CD4-positive, alpha-beta T cell treated with Interleukin-15 for 4 hours (primary cell): ENCODE measurements at places on chromosomes 16 and 17.

DNA sequence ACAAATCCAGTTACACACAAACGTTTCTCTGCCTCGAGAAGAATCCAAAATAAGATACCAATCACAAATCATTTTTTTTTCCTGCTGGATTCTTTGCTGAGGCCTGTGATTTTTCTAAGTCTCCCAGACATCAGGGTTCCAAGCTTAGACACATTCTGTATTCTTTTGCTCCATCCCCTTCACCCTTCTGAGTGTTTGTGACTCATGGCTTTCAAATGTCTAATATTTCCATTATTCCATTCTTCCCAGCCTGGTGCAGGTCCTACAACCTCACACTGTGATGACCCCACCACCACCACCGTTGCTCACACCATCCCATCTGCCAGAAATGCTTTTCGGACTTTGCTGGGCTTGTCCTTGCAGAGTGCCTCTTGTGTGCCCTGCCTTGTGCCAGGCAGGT is 480.1 kb downstream of the SOX9 start:
- DNase-seq: no peak

DNA sequence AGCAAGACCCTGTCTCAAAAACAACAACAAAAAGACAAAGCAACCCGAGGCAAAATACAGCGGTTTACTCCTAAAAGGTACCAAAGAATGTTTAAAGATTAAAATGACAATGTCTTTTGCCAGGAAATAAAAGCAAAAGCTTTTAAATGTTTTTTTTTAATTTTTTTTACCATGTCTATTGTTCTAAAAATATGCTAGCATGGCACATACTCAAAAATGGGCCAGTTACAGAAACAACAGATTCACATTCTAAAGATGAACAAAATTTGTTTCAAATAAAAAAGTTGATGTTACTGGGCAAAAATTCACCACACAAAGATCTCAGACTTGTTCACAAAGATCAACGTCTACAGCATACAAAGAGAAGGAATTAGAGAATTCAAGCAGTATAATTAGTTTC is 41.1 kb downstream of the CACNG1 start:
- no peak for DNase-seq

DNA sequence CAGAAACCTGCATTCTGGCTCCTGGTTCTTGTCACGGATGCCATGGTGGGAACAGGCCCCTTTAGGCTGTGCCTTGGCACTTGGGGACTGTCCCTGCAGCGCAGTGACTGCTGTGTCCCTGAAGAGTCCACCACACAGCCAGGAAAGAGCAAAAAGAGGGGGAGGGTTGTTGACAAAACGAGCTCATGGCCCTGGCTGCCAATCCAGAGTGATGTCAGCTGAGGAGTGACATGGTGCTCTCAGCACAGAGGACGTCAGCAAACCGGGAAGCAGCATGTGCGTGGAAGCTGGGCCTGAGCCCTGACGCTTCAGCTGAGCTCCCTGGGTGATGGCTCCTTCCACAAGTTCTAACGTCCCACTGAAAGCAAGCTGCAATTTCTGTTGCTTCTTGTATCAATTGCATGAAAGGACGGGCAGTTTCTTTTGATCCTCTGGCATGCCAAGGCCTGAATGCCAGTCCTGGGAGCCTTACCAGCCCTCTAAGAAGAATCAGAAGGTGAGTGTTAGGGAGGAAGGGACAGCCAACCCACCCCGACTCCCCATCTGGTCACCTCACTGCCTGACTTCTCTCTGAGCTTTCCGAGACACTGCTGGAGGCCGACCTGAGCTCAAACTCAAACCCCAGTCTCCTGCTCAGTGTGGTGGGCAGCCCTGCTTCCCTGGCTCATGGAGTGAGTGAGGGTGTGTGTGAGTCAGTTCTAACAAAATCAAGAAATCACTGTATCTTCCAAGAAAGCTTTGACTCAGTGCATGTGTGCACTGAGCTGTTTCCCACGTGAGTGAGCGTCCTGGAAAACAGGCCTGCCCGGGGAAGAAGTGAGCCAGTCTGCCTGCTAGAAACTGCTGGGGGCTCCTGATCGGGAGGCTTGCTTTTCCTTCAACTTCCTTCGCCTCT is 14.7 kb upstream of the WNT3 start:
- DNase-seq: no peak

- DNase-seq: no peak
Measured at GRCh38 chr17:4898927-4899326, 409 bp upstream of the C17orf107 start.

DNA sequence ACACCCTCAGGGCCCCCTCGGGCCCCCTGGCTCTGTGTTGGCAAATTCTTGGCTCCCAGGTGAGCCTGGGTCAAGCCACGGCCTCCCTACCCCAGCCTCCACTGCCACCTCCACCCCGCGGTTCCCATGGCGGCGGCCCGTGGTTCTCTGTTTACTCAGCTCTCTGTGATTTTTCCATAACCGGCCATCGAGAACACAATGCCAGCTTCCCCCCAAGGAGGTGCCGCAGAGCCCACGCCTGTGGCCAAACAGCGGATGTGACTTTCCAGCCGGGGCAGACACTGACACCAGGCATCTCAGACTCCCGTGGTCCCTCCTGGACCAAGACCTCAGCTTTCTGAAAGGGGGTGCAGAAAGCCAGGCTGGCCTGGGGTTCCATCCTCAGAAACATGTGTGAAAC is 21.6 kb upstream of the ATP2A3 start:
- no peak for DNase-seq

DNA sequence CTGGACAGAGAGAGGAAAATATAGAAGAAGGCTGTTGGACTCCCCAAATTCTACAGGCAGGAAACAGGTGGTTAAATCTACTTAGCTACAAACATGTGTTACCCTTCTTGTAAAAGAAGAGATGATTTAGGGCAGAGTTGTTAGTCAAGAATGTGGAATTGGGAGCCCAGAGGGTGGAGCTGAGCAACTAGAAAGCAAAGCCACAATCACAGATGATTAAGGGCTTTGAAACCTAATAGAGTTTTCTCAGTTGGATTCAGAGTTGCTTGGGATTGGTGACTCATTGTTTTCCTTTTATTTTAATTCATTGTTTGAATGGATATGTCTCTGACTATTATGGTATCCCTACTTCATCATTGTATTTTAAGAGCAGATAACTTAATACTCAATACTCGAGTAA is 6.2 kb downstream of the ACSM5 start:
- no peak for DNase-seq

- no peak for DNase-seq
Measured at GRCh38 chr17:70201872-70202419, 32.6 kb downstream of the KCNJ2 start.

DNA sequence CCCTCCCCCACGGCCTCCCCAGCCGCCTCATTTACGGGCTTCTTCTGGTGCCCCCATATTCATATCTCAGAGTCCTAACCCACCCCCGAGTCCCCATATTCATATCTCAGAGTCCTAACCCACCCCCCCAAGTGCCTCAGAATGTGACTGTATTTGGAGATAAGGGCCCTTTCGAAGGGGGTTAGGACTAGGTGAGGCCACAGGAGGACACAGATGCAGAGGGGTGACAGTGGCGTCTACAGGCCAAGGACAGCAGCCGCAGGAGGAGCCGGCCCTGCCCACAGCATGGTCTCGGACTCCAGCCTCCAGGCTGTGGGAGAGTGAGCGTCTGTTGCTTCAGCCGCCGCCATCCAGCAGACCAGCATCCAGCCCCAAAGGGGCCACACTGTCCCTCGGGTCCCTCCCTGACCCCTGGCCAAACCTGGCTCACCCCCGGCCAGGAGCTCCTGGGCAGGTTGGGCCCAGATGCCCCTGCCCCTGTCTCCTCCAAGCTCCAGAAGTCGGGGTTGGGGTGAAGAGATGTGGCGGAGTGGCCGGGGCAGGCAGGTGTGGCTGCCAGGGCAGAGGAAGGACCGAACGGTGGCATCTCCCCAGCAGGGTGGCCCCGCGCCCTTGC is 25.5 kb downstream of the CACNA1H start:
- DNase-seq: no peak

DNA sequence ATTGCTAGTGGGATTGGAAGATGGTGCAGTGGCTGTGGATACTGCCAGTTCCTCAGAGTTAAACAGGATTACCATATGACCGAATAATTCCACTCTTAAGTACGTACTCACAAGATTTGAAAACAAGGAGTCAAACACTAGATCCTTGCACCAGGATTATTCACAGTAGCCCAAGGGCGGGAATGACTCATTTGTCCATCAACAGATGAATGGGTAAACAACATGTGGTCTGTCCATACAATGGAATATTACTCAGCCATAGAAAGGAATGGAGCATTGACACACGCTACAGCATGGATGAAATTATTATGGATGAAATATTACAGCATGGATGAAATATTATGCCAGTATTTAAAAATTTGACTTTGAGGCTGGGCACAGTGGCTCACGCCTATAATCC is 9.1 kb upstream of the MAPK8IP3 start:
- DNase-seq: no peak

- no peak for DNase-seq
Measured at GRCh38 chr16:68973611-68974120, 130.3 kb downstream of the TANGO6 start.

DNA sequence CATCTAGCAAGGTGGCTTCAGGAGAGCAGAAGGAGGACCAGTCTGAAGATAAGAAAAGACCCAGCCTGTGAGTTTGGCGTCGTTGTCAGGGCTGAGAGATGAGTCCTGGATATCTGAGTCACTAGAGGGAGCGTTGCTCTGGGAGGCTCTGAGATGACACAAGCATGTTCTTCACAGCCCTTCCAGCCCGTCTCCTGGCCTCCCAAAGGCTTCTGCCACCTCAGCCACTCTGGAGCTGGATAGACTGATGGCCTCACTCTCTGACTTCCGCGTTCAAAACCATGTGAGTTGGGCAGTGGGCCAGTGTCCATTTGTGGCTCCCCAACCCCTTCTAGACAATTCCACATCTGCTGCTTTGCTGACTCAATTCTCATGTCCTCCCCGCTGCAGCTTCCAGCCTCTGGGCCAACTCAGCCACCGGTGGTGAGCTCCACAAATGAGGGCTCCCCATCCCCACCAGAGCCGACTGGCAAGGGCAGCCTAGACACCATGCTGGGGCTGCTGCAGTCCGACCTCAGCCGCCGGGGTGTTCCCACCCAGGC is 2.3 kb downstream of the TGFB1I1 start:
- DNase-seq: no peak

DNA sequence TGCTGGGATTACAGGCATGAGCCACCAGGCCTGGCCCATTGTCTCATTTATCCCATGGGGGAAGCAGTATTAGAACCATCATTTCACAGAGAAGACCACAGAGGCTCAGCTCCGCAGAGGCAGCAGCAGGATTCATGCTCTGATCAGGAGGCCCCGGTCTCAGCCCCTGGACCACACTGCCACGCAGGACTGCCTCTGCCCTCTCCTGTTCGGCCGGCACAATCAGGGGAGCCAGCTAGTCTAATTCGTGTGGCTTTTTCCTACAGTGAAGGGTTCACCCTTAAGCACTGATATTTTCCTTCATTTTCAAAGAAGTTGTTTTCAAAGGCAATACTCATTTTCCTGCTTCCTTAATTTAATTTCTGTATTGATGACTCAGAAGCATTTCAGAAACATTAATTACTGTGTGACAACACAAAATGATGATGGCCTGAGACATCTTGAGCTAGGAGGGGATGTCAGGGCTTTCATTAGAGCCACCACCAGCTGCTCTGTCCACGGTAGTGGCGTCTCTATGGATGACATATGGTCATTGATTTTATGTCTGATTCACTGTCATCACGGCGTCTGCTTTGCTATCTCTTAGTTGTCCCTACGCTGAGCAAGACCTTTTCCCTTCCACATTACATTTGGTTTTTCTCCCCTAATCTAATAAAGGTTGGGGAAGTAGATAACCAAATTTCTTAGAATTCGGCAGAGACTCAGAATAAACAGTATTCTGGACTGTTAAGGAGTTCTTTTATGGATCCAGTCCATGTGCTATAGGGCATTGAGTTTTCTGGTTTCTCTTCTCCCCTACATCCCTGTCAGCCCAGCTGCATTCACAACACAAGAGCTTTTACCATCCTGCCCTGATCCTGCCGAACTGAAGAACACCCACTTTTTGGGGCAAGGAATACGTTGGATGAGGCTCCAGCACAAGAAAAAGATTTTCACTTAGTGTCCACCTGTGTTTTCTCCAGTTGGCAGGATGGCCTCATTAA is 314.0 kb downstream of the SLC39A11 start:
- DNase-seq: no peak

DNA sequence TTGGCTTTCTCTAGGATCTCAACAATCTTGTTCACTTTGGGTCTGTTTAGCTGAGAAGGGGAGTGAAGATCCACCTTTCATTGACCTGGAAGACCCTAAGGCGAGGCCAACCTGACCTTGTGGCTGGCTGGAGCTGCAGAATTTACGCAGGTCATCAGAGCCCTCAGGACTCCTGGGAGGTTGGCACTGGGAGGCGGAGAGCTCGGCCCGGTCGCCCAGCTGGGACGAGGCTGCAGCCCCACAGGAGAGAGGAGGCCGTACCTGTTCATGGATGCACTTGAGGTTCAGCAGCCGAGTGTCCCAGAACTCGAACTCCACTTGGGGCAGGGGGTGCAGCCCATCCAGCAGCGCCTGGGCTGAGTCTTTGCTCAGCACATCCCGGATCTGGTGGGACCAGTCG is 5.9 kb downstream of the DNAH17 start:
- DNase-seq: no peak

DNA sequence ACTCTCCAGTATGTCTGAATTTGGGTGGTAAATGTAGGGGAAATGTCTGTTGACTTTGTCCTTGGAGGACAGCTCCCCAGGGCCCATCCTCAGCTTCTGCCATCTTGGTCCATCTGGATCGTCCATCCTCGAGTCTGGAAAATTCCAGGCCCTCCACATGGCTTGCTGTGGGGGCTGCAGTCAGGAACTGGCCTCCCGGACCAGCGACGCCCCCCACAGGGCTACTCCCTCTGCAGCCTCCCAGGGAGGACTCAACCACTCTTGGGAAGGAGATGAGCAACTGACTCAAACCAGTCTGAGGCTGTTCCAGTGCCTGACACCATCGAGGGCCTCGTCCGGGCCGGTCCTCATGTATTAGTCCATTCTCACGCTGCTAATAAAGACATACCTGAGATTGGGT is 5.5 kb upstream of the ZG16B start:
- no peak for DNase-seq

- DNase-seq: no peak
Measured at GRCh38 chr16:71259086-71259485, 28.6 kb upstream of the HYDIN start.

DNA sequence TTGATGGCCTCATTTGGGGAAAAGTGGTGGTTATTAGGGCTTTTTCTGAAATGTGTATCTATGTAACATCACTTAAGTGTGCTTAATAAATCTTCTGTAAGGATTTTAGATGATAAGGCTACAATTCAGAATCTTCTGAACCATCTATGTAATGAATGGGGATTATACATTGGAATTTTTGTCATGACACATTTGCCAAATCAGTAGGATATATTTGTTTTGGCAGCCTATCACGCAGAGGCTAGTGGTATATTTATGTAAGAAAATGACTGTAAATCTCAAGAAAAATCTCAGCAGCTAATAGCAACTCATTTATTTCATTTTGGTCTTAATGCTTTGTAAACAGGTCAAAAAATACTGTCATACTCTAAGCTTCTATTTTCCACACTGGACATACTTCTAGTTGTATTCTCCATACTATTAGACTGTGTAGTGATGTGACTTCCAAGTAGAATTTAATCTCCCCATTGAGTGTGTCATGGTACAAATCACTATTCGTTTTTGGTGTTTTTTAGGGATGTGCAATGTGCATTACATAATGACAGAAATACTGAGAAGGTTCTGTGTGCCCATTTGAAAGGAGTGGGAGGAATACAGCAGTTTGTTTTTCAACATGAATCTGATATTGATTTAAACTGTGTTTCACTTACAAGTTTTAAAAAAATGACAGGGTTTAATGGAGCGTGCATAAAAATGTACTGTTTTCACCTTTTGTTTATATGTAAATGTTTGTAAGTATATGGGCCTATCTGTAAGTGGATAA is 29.2 kb downstream of the CLUH start:
- DNase-seq: no peak
